Hematopoietic multipotent progenitor cell treated with erythropoietin and hydrocortisone succinate and interleukin-3 and kit ligand, for 17 days (in vitro differentiated cells): ENCODE measurements at places on chromosomes 6 and 20.
A peak's percentile ranks its signal among the peaks of the same experiment; 100 is the strongest.

GRCh38 chr6:151063842-151064647 lies 175.7 kb upstream of the AKAP12 start:
- DNase-seq, result no peak

GRCh38 chr6:161274898-161275297 lies 1.0 kb upstream of the AGPAT4 start:
- DNase-seq, result no peak

DNA sequence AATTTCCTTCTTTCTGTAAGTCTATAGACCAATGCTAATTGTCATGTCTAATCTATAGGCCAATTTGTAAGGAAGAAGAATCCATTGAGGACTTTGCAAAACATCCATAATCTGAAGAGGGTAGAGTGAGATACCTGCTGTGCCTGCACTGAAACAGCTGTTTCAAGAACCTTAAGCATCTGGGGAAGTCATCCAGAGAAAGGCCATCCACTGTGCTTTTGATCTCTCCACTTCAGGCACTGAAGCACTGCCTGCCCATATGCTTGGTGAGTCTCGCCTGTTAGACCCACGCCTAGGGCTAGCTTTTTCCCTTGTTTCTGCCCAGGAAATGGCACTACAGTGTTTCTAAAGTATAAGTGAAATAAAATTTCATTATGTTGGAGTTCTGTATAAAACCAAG lies 921.8 kb upstream of the EPHA7 start:
- DNase-seq, result no peak

- DNase-seq, result no peak
Observed at GRCh38 chr20:36390269-36390668, 84.1 kb downstream of the DLGAP4 start.

GRCh38 chr20:32344835-32345506 lies 13.2 kb upstream of the ASXL1 start:
- no peak for DNase-seq

- no peak for DNase-seq
Observed at GRCh38 chr20:15561070-15561569, 1012.1 kb downstream of the KIF16B start.

- DNase-seq, result peak; percentile 76
Observed at GRCh38 chr6:13383328-13384163, 55.2 kb upstream of the TBC1D7 start.

GRCh38 chr6:104087765-104088164 lies 772.0 kb downstream of the HACE1 start:
- no peak for DNase-seq

DNA sequence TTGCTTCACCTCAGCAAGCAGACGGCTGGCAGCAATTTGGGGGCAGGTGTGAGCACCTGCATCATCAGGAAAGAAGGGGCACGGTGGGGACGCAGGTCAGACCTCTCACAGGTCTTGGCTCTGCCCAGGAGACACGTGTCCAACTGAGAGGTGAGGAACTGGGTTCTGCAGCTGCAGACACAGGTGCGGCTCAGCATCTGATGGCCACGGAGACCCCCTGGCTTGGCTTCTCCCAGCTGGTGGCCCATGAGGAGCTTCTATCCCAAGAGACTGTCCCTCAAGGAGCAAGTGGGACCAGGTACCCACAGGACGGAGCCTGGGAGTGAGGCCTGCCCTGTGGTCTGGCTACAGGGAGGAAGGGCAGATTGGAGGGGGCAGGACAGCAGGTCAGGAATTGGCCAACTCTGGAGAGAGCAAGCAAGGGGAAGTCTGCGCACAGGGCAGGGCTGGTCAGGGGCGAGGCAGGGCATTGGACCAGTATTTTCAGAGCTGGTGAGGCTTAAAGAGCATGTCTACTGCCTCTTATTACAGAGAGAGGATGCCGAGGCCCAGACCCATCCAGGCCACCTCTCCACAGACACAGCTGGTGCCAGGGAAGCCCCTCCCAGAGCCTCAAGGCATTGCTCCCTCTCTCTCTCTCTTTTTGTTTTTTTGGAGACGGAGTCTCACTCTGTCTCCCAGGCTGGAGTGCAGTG lies 4.2 kb downstream of the STMN3 start:
- DNase-seq, result no peak

DNA sequence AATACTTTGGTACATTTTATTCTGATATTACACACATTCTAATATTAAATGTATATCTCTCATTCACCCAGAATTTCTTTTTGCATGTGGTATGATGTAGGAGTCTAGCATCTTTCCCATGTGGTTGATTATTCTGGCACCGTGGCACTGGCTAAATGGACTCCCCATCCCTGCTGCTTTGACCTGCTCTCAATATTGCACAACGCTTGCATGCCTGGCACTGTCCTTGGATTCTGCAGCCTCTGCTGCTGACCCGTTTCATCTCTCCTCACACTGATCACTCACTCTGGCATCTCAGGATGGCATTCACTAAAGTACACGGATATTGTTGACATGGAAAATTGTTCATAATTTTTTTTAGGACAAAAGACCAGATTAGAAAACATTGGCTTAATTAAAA lies 11.5 kb upstream of the DACT2 start:
- no peak for DNase-seq

DNA sequence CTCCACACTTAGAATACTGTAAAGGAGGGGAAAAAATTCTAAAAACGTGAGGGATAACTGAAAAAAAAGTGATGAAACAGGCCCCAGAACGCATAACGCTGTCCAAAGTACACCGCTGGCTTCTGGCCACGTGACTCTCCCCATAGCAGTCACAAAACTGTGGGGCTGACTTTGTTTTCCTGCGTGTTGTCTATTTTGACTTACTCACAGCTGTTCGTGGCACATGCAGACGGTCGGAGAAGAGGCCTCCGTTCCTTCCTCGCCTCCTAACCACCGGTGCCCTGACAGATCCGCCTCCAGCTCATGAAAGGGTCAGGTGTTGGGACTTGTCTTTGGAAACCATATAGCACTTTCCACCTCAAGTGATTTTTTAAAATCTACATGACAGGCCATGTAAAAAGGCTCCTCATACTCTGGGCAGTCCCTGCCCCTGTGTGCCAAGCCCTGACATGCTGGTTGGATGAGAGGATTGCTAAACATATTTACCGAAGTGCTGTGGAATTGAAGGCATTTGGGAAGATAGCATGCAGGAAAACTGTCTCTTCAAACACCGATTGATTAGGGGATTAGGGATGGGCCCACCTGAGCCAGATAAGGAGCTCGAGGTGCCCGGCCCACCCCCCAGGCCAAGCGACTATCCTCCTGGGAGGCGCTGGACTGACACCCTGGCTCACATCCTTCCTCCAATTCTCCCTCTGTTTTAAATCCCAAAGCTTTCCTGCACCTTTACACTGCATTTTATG lies 54.8 kb downstream of the DACT2 start:
- no peak for DNase-seq

DNA sequence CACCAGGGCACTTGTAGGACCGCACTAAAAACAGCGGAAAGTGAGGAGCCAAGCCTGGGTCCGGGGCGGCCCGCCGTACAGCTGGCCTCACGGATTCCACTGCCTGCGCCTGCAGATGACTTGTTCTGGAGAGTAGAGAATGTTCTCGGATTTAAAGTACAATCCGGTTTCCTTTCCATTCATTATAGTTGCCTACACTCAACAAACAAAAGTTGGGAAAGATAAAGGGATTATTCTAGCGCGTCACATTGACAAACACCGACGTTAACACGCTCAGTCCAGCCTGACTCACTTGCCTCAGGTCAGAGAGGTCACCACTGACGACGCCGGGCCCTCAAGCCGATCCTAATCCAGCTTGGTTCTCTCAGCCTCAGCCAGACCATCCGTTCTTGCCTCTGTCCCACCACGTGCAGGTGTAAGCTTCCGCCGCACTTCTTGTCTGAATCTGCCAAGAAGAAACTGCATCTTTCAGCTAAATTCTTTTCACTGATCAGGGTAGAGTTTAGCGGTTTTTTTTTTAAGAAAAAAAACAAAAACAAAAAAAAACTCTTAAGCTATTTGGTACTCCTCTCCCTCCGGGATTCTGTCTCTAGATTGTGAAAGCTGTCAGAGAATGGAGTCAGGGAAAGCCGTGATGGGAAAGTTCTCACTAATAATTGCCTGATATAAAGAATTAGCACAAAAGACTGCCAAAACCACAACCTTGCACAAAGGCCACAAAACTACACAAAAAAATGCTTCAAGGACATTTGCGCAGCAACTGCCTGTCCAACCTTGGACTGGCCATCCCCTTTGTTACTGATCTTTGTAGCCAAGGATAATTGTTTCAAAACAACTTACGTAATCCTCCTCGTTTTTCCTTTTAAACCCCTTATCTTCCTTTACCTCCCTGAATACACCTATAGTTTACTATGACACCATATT lies 1.1 kb upstream of the PHF10 start:
- no peak for DNase-seq

GRCh38 chr6:47698342-47698787 lies at the start of gene ADGRF4:
Gene ADGRF4 (plus strand): TSS chr6:47698580. CDS start chr6:47707246, 8,666 bp downstream.
- no peak for DNase-seq

DNA sequence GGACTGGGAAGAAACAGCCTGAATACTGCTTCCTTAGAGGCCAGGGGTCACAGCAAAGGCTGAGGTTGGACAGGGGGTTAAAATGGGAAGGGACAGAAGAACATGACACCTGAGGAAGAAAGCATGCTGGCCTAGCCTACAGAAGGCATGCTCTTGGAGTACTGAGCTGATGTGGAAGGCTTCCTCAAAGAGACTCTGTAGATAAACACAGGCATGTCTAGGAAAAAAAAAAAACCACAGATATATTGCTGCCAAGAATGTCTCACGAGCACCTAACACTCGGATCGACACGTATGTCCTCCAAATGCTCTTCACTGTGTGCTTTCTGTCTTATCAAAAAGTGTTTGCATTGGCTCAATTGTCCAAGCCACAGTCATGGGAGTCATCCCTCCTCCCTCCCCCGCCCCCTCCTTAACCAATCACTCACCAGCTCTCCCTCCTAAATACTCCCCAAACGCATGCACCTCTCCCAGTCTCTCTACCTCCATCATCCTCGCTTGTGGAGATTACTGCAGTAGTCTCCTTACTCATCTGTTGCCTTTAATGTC lies 101.1 kb upstream of the LRFN2 start:
- DNase-seq, result peak; percentile 28

- DNase-seq, result no peak
Observed at GRCh38 chr6:169626649-169627048, 75.2 kb downstream of the WDR27 start.

DNA sequence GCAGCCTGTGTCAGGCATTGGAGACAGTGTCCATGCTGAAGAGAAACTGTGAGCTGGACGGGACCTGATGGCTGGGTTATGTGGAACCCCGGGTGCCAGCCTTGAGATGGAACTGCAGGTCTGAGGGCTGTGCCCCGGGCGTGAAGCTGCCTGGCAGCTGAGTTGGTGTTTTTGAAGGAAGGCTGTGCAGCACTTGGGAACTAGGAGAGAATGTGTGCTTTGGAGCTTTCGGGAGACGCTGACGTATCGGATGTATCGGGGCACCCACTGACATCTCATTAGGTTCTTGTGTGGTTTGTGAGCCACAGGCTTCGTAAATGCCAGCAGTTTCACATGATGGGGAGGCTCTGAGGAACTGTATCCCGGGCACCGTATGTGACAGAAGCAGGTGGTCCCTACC lies 2.2 kb downstream of the DLGAP4 start:
- no peak for DNase-seq

DNA sequence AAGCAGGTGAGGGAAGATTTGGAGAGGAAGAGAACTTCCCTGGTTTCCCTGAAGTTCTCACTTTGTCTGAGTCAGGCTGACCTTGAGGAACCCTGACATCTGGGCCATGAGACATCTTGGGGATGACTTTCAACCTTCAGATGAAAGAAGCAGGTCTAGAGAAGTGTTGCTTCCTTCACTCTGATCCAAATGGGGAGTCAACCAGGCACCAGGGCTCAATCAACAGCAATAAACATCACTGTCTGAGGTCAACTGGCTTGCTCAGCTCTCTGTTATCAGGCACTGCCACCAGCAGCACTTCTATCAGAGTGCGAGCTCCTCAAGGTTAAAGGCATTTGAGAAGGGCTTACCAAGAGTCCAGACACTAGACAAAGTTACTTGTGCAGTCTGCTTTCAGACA lies 6.3 kb downstream of the ACOT8 start:
- DNase-seq, result peak; percentile 86

- peak; percentile 42 for DNase-seq
Observed at GRCh38 chr6:56570413-56571359, 72.0 kb downstream of the DST start.

DNA sequence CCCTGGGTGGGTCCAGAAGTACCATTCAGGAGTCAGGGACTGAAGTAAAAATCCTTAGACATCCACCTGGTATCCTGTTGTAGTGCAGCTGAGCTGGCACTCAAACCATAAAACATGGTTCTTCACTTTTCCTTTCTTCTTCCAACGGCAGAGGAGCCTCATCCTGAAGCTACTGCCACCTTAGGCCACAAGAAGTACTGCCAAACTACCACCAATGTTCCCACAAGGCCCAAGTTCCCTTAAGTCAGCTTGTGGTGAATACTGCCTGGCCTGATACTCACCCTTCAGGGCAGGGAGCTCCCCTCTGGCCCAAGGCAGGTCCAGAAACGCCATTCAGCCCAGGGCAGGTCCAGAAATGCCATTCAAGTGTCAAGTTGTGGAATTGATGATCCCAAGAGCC lies 1053.4 kb upstream of the CITED2 start:
- DNase-seq, result no peak

DNA sequence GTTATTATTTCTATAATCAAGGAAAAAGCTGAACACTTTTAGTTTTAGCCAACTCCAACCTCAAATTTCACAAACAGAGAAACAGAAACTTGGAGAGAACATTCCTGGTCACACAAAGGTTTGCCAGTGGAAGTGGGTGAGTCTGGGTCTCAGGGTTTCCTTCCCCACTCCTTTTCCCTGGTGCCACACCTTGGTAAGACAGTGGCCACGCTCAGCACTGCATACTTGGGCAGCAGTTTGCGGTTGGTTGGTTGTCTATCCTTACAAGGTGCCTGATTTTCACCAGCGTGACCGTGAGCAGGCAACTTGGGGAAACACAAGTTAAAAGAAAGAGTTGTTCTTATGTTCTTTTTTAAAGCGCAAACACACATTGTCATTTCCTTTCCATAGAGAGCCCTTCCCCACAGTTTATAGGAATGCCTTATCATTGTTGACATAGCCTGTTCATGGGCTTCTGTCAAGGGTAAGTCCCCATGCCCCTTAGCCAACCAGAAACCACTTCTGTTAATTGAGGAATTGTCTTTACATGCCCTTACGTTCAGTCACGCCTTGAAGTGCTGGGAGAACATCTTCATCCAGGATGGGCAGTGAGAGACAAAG lies 82.2 kb downstream of the RIN2 start:
- no peak for DNase-seq

DNA sequence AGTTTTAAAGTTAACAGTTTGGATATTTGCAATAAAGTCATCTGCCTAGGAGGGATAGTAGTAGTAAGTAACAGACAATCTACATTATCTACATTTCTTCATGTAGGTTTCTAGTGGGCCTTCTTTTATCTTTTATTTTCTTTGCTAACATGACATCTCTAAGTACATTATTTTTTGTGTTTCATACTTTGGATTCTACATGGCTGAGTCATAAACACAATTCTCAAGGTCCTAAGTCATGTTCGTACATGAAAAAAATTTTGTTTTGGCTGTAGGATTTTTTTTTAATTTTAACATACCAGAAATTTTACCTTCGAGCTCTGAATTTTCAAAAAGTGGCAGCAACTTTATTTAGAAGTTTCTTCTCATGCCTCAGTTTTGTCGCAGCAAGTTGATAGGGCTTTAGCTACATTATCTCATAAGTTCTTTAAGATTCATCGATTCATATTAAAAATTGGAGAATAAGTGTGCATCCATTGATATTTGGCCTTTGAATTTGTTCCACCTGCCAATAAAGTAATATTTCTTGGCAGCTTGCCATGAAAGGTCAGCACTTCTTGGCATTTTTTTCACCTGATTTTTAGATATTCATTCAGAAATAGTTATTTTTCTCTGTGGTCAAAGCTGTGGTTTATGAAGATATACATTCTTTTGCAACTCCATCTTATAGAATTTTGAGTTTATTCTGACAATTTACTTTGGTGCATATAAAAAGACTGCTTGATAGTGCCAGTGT lies 146.2 kb downstream of the GRIK2 start:
- DNase-seq, result no peak
